NCI-H510A treated with DMSO at 0.1 percent for 48 hours (cell line): ENCODE measurements at places on chromosomes 1 and 21.

- DNase-seq: no peak
These were observed 21.1 kb downstream of the IPO9 start for GRCh38 chr1:201850053-201850397.

DNA sequence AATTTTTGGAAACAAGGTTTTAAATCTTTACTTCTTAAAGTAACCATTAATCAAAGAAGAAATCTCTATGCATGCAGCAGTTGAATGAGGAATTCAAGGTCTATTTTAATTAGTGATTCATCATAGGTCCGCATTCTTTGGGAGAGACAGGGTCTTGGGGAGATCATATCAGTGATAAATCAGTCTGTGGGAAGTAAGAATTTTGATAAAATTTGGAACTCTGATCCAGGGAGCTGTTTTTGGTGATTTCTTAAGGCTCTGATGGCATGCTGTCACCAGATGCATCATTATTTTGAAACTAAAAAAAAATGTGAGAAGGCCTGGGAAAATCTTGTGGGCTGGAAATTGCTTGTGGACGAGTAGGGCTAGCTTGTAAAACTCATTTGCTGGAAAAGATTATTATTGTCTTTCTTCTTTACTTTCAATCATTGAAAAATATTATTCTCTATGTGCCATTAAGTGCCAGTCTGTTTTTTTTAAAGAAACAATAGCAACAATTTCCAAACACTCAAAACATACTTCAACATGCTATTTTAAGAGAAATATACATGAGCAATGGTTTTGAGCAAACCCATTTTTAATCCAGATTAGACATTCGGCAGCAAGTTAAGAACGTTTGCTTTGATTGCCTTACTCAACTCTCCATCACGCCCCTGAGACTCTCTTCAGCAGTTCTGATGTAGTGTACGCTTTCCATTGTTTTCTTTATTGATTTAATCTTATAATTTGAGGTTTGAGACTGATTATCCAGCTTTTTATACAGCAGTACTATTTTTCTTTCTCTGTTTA is 62.6 kb downstream of the ZBTB18 start:
- DNase-seq: no peak

DNA sequence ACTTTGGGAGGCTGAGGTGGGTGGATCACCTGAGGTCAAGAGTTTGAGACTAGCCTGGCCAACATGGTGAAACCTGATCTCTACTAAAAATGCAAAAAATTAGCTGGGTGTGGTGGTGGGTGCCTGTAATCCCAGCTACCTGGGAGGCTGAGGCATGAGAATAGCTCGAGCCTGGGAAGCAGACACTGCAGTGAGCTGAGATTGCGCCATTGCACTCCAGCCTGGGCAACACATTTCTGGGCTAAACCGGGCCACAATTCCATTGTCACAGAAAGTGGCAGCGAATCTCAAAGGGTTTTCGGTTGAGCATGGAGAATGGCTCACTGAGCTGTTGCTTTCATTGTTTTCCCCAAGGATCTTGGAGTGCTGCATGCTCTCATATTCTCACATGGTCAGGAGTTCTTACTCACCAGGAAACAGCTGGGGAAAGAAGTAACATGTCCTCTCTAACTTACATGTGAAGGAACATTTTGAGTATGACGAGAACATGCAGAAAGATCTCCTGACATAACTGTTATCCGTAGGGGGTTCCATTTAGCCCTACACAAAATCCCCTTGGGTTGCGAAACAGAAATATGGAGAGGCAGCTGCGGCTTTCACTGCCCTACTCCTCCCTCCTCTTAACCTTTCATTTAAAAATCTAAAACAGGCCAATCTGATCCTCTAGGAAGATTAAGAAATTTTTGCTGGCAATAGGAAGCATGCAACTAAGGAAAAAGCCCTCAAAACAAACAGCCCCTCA is 341.1 kb downstream of the PCP4 start:
- no peak for DNase-seq

- DNase-seq: no peak
These were observed 15.4 kb downstream of the AHDC1 start for GRCh38 chr1:27588256-27589232.

GRCh38 chr1:65207317-65207716 is 59.3 kb downstream of the AK4 start:
- no peak for DNase-seq

GRCh38 chr1:12315146-12315545 is 85.3 kb downstream of the VPS13D start:
- no peak for DNase-seq

DNA sequence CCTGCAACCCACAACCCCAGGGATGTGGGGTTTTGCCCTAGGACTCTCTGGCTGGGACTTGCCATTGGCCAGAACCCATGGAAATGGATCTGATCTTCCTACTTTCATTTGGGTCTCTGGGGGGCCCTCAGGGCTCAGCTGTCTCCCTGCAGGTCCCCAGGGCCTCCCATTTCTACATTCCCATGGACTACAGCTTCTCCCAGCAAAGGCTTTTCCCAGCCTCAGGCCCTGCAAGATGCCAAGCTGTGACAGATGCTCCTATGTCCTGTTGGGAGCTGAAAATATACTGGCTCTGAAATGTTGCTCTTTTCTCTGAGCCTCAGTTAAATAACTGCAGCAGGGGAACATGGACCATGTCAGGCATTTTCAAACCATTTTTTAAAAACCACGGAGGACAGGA is 99.5 kb upstream of the IGSF21 start:
- no peak for DNase-seq

DNA sequence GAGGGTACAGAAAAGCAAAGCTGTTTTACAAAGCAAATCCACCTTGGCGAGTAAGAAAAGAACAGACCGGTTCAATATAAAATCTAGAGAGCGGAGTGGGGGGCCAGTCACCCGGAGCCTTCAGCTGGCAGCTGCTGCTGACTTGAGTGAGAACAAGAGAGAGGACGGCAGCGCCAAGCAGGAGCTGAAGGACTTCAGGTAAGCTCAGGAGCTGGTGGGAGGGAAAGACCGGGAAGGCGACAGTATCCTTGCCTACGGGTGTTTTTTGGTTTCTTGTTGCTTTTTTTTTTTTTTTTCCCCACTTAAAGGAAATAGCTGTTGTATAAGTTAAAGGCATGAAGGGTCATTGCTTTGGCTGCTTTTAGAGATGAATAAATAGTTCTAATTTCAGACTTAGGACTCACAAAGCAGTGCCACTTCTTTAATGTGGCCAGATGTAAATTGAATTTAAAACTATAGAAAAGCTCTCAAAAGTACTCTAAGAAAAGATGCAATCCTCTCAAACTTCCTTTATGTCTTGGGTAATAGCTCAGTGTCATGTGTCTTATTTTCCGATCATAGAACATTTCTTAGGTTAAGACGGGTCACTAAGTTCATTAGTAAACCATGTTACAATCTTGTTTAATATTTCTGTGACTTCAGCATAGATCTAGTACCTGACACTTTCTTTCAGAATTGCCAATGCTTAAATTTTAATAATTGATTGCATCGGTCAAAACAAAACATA is 82.8 kb downstream of the PRDM2 start:
- DNase-seq: no peak

DNA sequence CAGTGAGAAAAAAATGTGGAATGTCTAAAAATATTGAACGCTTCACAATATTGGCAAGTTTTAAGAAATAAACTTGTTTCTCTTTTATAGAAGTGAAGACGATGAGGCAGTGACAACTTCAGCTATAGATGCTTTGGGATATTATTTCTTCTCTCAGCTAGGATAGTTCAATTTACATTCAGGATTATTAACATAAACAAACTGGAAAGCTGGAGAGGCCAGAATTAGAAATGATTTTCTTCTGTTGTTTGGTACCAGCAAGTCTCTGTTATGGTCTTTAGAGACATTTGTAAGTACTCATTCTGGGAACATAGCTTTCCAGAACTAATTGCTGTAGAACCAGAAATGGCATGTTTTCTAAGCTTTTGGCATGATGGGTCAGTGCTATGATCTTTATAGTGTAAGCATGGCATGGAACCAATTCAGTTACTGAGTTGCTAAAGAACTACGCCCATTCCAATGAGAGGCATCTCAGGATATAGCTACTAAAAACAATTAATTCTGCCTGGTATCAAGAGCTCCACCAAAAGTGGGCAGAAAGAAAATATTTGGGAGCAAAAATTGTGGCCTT is 599.5 kb upstream of the B3GALT2 start:
- no peak for DNase-seq

GRCh38 chr1:168227620-168228019 is 1.8 kb downstream of the SFT2D2 start:
- peak; percentile 55 for DNase-seq

DNA sequence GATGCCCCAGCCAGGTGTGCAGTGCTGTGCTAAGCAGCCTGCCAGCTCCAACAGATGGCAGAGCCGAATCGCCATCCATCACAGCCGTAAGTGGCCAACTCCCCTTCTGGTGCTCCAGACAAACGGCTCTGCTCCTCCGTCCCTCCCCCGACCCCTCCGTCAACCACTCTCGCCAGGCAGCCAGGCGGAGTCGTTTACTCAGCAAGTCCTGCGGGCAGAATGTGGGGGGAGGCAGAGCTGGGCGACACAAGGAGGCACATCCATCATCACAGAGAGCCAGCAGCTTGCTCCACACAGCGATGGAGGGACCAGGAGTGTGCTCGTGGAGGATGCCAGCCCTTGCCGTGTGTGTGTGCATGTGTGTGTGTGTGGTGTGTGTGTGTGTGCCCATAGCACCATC is 206.6 kb upstream of the GRIK3 start:
- peak; percentile 98 for DNase-seq

DNA sequence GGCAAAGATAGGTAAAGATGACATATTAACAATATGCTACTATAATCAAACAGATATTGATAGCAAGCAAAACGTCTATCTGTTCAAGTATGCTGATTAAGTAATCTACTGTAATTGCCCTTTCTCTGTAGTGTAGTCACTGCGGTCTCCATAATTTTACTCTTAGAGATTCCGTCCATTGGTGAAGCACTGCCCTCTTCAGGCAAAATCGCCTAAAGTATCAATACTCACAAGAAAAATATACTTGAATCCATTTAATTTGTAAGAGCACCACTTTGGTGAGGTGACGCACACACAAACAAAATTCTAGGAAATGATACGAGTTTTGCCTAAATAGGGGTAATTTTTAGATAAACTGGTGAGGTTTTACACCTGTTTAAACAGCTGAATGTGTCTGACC is 434.6 kb upstream of the CHRM3 start:
- no peak for DNase-seq

GRCh38 chr1:5907386-5907785 is 84.8 kb downstream of the NPHP4 start:
- no peak for DNase-seq

DNA sequence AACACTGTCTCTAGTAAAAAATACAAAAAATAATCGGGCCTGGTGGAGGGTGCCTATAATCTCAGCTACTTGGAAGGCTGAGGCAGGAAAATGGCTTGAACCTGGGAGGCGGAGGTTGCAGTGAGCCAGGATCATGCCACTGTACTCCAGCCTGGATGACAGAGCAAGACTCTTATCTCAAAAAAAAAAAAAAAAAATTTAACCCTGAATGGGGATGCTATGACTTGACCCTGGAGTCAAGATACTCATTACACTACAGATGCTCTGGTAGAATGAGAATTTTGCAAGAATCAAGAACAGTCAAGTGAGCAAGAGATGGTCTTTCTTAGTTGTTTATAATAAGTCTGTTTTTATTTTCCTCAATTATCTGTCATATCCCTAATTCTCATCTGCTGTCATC is 253.8 kb downstream of the GPR52 start:
- no peak for DNase-seq

GRCh38 chr1:67898033-67898726 is 64.9 kb upstream of the GNG12 start:
- DNase-seq: no peak

- DNase-seq: no peak
These were observed 22.7 kb downstream of the SLC35D1 start for GRCh38 chr1:67031121-67031858.

- no peak for DNase-seq
These were observed 23.4 kb downstream of the POFUT2 start for GRCh38 chr21:45264146-45264911.

DNA sequence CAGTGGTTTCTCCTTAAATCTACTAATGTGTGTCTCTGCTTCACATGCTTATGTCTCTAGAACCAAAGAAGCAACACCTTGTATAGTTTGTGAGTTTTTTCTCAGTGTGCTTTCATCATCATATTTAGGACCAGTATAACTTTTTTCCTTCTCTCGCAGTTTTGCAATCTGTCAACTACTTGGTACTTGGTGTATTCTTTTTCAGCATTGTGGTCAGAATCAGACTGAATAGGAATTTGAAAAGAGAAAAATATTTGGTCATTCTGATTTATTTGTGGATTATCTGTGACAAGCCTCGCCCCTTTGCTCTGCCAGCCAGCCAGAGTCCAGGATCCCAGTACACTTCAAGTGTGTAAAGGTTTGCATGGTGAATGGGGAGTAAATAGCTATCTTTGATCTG is 122.3 kb downstream of the C1orf21 start:
- DNase-seq: no peak

DNA sequence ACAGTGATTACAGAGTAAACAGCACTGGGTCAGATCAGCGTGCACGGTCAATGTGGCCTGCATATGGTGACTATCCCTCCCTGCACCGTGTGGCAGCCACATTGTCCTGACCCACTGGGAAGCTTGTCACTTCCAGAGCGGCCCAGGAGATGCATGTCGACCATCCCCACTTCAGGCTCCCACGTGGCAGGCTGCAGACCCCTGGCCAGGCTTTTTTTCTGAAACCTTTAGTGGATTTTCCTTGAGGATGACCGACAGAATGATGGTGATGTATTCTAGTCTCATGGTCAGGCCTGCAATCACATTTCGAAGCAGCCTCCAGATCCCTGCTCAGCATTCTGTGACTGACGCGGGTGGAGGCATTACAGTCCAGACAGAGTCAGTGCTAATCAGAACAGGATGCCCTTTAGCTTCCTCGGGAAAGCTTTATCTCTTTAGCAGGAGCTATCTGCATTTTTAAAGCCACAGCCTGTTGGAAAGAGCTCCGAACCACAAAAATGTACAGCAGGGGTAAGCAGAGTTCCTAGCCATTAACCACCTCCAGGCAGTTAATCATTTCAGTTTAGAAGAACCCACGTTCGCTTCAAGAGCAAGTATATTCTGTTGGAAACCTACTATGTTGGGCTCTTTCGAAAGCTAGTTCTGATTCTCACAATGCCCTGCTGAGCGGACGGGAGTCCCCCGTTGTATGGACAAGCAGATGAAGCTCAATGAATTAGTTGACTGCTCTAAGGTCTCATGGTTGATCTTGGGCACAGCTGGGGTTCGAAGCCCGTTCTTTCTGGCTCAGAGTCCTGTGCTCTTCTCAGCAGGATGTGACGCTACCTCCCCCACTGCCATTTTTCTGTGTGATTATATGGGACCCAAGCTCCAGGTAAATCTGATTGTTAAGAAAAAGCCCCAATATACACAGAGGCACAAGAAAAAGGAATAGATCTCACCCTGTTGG is 56.5 kb downstream of the IRF2BP2 start:
- no peak for DNase-seq

- DNase-seq: no peak
These were observed 4.9 kb upstream of the IL22RA1 start for GRCh38 chr1:24147816-24148215.
